Transverse colon (tissue), 4 donors: ENCODE measurements at places on chromosomes 11 and 22.

- peak; percentile 28 for DNase-seq
Observed at GRCh38 chr11:101127699-101128570, 1.7 kb downstream of the PGR start.

- DNase-seq = no peak
Observed at GRCh38 chr11:75523811-75524664, 1.7 kb downstream of the GDPD5 start.

DNA sequence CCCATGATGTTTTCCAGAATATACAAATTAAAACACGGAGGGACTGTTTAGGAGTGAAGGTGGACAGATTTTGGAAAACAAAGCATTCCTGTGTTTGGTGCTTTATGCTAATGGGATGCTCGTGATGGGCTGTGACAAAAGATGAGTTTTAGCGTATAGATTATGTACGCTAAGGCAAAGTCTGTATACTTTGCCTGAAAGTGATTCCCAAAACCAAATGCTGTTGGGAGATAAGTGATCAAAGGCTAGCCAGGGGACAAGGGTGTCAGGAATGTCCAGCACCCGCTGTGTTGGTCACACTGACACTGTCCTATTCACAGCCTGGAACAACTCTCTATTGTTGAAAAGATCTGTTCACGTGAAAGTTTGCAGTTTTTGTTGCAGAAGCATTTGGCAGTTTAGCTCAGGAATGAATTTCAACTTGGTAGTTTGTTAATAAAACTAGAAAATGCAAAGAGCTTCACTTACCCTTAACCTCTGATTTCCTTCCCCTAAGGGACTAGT is 1.5 kb downstream of the JAM3 start:
- DNase-seq = no peak

GRCh38 chr11:69683764-69684333 is 8.7 kb upstream of the LTO1 start:
- peak; percentile 27 for DNase-seq

DNA sequence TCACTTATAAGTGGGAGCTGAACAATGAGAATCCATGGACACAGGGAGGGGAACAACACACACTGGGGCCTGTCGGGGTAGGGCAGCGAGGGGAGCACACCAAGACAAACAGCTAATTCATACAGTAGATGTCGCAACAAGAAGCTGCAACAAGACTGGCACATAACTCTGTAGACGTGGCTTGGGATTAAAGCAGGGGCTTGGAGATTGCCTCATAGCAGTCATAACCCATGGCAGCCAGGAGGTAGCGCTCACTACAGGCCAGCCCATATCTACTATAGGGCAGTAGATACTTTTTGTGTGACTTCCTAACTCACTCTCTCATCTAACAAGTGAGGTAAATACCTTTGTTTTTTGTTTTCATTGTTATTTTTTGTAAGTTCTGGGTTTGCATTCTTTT is 1.7 kb upstream of the OR9G4 start:
- DNase-seq = no peak

GRCh38 chr11:128803449-128804245 is 63.4 kb downstream of the KCNJ1 start:
- DNase-seq = no peak

DNA sequence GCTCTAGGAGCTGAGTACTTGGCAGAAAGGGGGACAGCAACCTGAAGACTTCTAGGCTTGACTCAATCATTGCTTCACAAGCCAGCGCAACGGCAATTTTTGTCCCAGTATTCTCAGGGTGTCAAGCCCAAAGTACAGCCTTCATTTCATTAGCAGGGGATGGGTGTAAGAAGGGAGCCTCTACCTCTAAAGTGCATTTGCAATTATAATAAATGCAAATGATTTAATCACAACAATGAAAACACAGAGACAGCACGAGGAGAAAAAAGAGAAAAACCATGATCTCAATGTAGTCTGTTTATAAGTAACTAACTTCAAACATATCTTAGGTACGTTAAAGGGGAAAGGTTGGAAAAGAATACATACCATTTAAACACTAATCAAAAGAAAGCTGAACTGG is 34.7 kb downstream of the ZBTB44 start:
- no peak for DNase-seq

- DNase-seq = peak; percentile 16
Observed at GRCh38 chr11:70159627-70160570, 43.2 kb upstream of the FADD start.

GRCh38 chr11:47087801-47088200 is 88.9 kb downstream of the ARFGAP2 start:
- DNase-seq = no peak

DNA sequence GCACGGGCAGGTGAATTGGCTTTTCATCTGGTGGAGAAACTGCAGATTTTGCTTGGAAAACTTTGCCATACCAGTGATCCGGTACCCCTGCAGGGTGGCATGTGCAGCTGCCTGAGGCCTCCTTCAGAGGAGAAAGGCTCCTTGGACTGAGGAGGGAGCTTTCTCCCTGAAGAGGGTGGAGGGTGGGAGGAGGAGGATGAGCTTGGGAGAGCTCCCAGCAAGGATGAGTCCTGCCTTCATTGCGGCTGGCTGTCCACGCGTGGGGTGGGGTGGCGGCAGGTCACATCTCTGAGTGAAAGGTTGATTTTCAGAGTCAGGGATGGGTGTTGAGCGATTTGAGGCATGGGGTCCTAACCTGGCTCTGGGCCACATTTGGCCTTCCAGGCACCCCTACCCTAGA is 96.8 kb downstream of the GRAMD1B start:
- DNase-seq = no peak

DNA sequence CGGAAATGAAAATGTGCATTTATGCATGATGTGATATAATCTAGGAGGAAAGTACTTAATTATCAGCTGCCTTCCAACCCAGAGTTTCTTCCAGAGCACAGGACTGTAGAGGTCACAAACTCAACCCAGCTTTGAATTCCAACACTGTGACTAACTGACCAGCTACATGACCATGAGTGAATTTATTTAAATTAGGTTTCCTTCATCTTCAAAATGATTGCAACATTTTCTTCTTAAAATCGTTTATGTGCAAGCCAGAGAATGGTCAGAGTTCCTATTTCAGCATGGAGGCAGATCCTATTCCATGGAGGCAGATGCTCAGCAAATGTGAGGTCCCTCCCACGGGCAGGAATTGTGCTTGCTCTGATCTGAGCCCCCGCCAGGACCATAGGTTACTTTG is 42.4 kb downstream of the OSBP start:
- DNase-seq = no peak

DNA sequence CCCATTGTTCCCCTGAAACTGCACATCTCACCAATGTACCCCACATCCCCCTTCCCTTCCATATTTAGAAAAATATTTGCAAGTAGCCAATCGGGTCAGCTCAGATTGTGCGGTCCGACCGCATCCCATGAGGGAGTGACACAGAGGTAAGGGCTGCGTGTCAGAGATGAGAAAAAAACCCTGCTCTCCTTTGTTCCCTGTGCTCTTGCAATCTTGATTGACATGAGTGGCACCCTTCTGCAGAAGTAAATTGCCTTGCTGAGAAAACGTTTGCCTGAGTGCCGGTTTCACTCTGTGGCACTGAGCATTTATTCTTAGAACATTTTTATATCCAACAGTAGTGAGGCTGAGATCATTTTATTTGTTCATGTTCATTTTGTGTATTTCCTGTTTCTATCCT is 81.6 kb upstream of the CCDC90B start:
- no peak for DNase-seq

DNA sequence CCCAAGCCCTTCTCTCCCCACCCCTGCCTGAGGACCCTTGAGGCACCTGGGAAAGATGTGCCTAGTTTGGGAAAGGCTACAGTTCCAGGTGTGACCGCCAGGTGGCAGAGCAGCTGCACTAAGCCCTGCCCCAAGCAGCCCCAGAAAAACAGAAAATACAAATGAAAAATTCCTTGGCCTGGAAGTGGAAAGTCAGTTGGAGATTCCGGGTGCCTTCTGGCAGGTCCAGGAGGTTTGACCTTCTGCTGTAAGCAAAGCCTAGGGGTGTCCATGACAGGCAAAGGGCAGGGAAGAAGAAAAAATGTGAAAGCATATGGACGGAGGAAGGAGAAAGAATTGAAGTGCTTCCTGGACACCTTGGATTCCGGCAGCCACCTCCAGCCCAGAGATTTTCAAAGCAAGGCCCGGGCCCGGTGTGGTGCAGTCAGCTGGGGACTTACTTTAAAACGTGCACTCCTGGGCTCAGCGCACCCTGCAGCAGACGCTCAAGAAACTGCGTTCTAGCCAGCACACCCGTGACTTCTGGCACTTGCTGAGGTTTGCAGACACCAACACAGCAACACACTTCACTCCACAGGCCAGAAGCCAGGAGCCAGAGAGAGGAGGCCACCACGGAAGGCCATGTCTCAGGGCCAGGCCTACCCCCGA is 37.3 kb upstream of the SLC22A12 start:
- peak; percentile 59 for DNase-seq

- no peak for DNase-seq
Observed at GRCh38 chr22:23837496-23837859, 1.3 kb downstream of the DERL3 start.

GRCh38 chr11:11265994-11266606 is 87.0 kb downstream of the CSNK2A3 start:
- peak; percentile 60 for DNase-seq

DNA sequence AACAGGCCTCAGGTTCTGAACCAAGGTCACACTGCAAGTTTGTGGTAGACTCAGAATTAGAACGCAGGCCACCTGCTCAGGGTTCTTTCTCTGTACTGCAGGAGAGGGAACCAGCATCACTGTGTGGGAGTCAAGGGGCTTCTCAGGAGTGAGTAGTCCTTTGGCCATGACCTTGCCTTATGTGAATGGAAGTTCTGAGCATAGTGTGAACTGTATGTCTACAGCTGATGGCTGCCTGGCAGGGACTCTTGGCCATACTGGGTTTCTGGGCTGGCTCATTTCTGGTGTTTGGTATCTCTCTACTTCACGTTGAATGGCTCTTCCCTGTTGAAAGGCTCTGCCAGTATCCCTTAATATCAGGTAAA is 40.1 kb upstream of the TUB start:
- DNase-seq = no peak

GRCh38 chr11:74957937-74958629 is 9.0 kb downstream of the SPCS2 start:
- DNase-seq = no peak

GRCh38 chr11:105092256-105093239 is 47.0 kb downstream of the CARD18 start:
- no peak for DNase-seq

DNA sequence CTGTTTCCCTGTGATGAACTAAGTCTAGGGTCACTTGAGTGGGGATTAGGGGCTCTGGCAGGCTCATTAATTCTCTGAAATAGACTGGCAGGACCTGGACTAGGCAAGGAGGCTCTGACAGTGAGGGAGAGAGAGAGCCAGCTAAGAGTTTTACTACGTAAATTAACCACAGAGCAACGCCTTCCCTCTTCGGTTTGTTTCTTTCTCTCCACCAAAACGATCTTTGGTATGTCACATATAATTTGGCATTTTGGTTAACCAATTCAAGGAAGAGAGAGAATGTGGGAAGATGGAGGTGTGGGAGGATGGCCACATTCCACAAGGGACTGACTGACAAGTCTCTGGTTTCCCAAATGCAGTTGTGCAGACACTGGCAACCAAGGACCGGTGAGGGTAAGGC is 27.9 kb downstream of the ATG16L2 start:
- no peak for DNase-seq

DNA sequence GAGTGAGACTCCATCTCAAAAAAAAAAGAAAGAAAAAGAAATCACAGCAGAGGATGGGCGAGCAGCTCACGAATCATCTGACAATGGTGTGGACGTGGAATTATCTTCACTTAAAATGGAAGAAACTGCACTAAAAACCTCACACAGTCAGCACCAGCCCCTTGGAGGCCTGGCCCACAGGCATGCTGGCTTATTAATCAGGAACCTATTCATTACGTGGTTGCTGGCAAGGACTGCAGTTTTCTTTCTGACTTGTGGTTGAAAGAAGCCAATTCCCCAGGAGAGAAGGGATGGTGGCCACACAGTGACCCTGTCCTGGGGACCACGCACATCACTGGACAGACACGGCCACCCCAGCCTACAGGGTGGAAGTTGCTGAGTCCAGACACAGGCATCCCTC is 401.1 kb downstream of the CTTN start:
- no peak for DNase-seq

DNA sequence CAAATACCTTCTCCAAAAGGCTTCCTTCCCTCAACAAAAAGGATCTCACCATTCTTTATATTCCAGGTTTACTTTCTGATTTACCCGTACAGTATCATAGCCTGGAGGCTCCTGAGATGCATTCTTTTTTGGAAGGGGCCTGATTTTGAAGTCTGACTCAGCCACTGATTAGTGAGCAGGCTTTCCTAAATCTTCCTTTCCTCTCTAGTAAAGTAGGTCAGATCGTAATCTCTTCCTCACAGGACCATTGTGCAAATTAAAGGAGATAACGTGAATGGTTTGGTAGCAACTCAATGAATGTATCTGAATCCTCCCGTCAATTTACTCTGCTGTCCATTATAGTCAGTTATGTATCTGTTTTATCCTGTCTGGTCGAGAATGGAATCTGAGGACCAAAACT is 227.7 kb upstream of the ANO5 start:
- DNase-seq = no peak

GRCh38 chr11:31872076-31872443 is 60.9 kb upstream of the PAX6 start:
- DNase-seq = no peak

- no peak for DNase-seq
Observed at GRCh38 chr11:114061048-114061680, 1.7 kb downstream of the ZBTB16 start.

DNA sequence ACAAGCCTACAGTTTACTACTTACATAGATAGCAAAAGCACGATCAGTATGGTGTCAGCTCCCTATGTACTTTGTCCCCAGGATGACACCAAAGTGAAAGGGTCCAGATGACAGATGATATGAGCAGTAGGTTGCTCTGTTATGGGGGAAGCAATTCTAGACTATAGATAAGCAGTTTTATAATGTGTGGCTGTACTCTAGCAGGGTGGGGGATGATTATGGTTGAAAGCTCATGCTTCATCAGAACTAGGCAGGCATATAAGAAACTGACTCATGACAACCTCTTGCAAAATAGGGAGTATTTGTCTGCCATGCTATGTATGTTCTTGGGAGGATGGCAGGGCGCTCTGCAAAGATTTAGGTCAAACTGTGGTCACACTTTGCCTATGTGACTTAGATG is 158.2 kb upstream of the ZBED5 start:
- DNase-seq = no peak

- DNase-seq = no peak
Observed at GRCh38 chr11:112797648-112798293, 163.4 kb upstream of the NCAM1 start.

DNA sequence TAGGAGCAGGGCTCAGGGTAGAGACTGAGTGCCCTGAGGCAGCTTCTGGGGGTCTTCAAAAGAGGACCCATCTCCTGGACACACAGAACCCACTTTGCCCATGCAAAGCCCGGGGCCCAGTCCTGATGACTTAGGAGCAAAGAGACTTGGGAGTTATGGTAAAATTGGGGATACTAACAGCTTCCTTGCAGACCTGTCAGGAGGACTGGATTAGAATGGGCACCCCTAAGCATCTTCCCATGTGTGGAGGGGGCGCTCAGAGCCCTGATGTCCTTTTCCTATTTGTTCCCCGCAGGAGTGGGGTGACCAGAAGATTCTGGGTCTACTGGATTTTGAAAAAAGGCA is 100.0 kb downstream of the WNT7B start:
- no peak for DNase-seq

- no peak for DNase-seq
Observed at GRCh38 chr22:21865041-21865440, 2.4 kb downstream of the MAPK1 start.

GRCh38 chr22:29251981-29252911 is 15.5 kb downstream of the RHBDD3 start:
- no peak for DNase-seq
